T-helper 2 cell treated with Interferon-gamma antibody and Interleukin-4, amounts not matched to agents 5 μg/mL and 100 μg/mL, for 36 hours (primary cell): ENCODE measurements at places on chromosomes 7 and 10.
A peak's percentile ranks its signal among the peaks of the same experiment; 100 is the strongest.

- no peak overlapping the region for H3K27ac ChIP-seq
- peaks cover 11% of the 10 kb centered on the region for H3K4me1 ChIP-seq
- no peaks in the 10 kb centered on the region for H3K27me3 ChIP-seq
- no peak for DNase-seq
Measured at GRCh38 chr10:27225011-27225590, 15.5 kb downstream of the ACBD5 start.

DNA sequence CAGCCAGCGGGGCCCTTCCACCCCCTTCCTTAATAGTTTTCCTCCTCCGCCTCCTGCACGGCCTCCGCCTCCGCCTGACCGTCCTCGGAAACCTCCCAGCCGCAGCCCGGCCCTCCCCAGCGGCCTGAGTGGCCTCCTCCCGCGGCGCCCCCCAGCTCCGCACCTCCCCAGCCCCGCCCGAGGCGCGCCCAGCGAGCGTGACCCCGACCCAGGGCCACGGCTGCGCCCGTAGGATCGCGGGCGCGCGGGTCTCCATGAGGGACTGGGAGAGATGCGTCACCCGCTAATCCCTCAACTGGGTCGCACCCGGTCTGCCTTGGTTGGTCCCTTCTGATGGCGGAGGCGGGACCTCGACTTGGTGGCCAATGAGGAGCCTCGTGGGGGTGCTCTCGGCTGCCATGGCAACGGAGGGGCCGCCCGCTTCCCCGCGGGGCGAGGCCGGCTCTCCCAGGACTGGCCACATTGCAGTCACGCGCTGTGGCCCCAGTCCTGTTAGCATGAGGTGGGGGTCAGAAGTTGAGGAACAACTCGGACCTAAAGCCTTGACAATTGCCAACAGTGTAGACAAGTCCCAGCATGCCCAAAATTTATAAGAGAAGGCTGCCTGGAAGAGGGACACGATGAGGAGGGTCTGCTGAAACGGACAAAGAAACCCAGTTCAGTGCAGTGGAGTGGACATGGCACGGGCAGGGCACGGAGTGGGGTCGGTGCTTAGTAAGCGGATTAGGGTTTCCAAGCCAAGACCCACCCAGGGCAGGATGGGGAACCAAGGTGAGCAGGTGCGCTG is 24.3 kb downstream of the DDIT4 start:
- H3K27ac ChIP-seq: peak overlapping the region; percentile 98
- H3K4me1 ChIP-seq: peaks cover 52% of the 10 kb centered on the region
- peak overlapping the region; percentile 82 for H3K4me3 ChIP-seq
- H3K27me3 ChIP-seq: no peaks in the 10 kb centered on the region
- H3K36me3 ChIP-seq: peaks cover 6% of the 10 kb centered on the region

GRCh38 chr10:79438021-79438698 is 7.3 kb downstream of the ZCCHC24 start:
- H3K4me1 ChIP-seq: peaks cover 2% of the 10 kb centered on the region
- no peaks in the 10 kb centered on the region for H3K36me3 ChIP-seq
- H3K27me3 ChIP-seq: peaks cover 10% of the 10 kb centered on the region
- H3K4me3 ChIP-seq: no peak overlapping the region
- DNase-seq: no peak
- no peak overlapping the region for H3K27ac ChIP-seq

- H3K36me3 ChIP-seq: no peaks in the 10 kb centered on the region
- DNase-seq: no peak
- no peaks in the 10 kb centered on the region for H3K27me3 ChIP-seq
- H3K27ac ChIP-seq: no peak overlapping the region
Measured at GRCh38 chr7:136710751-136711150, 157.7 kb upstream of the CHRM2 start.

- H3K27me3 ChIP-seq: no peaks in the 10 kb centered on the region
- no peak for DNase-seq
- no peak overlapping the region for H3K27ac ChIP-seq
- no peaks in the 10 kb centered on the region for H3K4me1 ChIP-seq
- peaks cover 13% of the 10 kb centered on the region for H3K36me3 ChIP-seq
Measured at GRCh38 chr7:108492742-108493141, 33.2 kb downstream of the PNPLA8 start.

- H3K4me3 ChIP-seq: no peak overlapping the region
- no peaks in the 10 kb centered on the region for H3K4me1 ChIP-seq
- peaks cover 15% of the 10 kb centered on the region for H3K27me3 ChIP-seq
- no peaks in the 10 kb centered on the region for H3K36me3 ChIP-seq
Measured at GRCh38 chr10:132972149-132972985, 30.0 kb upstream of the CFAP46 start.

DNA sequence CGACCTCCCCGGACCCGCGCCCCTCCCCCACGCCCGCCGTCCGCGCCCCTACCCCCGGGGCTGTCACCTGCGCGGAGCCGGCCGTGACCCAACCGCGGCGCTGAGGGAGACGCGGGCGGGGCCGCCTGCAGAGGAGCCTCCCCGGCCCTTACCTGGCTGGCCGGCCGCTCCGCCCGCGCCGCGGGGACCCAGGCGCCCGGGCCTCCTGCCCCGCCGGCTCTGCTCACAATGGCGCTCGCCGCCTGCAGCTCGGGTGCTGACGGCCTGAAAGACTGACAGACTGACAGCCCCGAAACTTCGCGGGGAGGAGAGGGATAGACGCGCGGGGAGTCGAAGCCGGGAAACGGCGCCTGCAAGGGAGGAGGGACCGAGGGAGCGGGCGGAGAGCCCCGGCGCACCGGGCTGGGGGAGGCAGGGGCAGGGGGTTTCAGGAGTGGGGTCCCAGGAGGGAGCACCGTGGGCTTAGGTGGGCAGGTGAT is 393 bp downstream of the ZNF467 start:
- H3K36me3 ChIP-seq: no peaks in the 10 kb centered on the region
- H3K4me1 ChIP-seq: peaks cover 1% of the 10 kb centered on the region
- peaks cover 38% of the 10 kb centered on the region for H3K27me3 ChIP-seq
- DNase-seq: no peak
- H3K27ac ChIP-seq: no peak overlapping the region

DNA sequence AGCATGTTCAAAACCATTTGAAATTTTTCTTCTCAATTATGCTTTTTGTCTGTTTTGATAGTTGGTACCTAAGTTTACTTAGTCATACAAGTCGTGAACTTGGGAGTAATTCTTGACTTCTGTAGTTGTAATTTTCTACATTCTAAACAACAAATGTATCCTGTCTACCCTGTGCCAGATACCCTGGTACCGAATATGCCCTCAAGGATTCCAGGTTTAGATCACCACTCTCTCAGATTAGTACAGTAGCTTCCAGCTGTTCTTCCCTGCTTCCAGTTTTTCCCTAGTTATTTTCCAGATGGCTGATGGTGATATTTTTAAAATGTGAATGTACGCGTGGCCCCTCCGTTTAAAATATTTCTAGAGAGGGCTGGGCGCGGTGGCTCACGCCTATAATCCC is 6.5 kb downstream of the STAM start:
- no peak for DNase-seq
- H3K27ac ChIP-seq: no peak overlapping the region
- no peaks in the 10 kb centered on the region for H3K27me3 ChIP-seq
- no peak overlapping the region for H3K4me3 ChIP-seq
- peaks cover 78% of the 10 kb centered on the region for H3K36me3 ChIP-seq

- DNase-seq: no peak
- no peaks in the 10 kb centered on the region for H3K4me1 ChIP-seq
- H3K36me3 ChIP-seq: no peaks in the 10 kb centered on the region
- H3K27ac ChIP-seq: no peak overlapping the region
- no peaks in the 10 kb centered on the region for H3K27me3 ChIP-seq
Measured at GRCh38 chr7:138352570-138353461, 107.2 kb upstream of the TRIM24 start.

GRCh38 chr10:89653410-89653869 is 8.4 kb upstream of the PANK1 start:
- DNase-seq: no peak
- no peak overlapping the region for H3K27ac ChIP-seq
- H3K27me3 ChIP-seq: peaks cover 8% of the 10 kb centered on the region
- H3K4me1 ChIP-seq: peaks cover 2% of the 10 kb centered on the region
- H3K4me3 ChIP-seq: no peak overlapping the region

- DNase-seq: no peak
- no peak overlapping the region for H3K4me3 ChIP-seq
- H3K27me3 ChIP-seq: no peaks in the 10 kb centered on the region
- no peaks in the 10 kb centered on the region for H3K36me3 ChIP-seq
Measured at GRCh38 chr7:47943676-47944474, 4.4 kb downstream of the PKD1L1 start.

- H3K27ac ChIP-seq: no peak overlapping the region
- no peak for DNase-seq
- peak overlapping the region; percentile 37 for H3K4me3 ChIP-seq
- no peaks in the 10 kb centered on the region for H3K36me3 ChIP-seq
- no peaks in the 10 kb centered on the region for H3K4me1 ChIP-seq
Measured at GRCh38 chr10:97184971-97185325, 811 bp downstream of the SLIT1 start.

GRCh38 chr10:122577311-122577885 is 16.8 kb downstream of the DMBT1 start:
- H3K4me1 ChIP-seq: no peaks in the 10 kb centered on the region
- DNase-seq: no peak
- H3K27me3 ChIP-seq: no peaks in the 10 kb centered on the region
- H3K4me3 ChIP-seq: no peak overlapping the region

DNA sequence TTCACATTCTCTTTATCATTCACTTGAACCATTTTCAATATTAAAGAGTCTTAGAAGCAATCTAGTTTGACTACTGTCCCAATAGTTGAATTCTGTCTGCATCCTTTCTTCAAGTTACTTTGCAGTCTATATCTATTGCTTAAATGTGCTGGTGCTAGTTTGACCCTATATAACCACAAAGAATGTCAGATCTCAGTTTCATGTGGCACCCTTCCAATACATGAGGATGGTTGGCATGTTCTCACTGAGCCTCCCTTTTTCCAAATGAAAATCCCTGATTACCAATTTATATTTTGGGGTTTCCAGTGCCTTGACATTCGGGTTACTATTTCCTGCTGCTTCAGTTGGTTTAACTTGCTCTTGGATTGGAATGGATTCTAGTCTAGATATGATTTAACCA is 292.7 kb downstream of the EXOC4 start:
- no peak overlapping the region for H3K4me3 ChIP-seq
- H3K27me3 ChIP-seq: no peaks in the 10 kb centered on the region
- DNase-seq: no peak
- peaks cover 5% of the 10 kb centered on the region for H3K4me1 ChIP-seq
- H3K36me3 ChIP-seq: peaks cover 3% of the 10 kb centered on the region

- no peaks in the 10 kb centered on the region for H3K36me3 ChIP-seq
- peaks cover 5% of the 10 kb centered on the region for H3K4me1 ChIP-seq
- H3K27ac ChIP-seq: no peak overlapping the region
- no peak overlapping the region for H3K4me3 ChIP-seq
Measured at GRCh38 chr10:30383356-30383755, 34.3 kb upstream of the MTPAP start.

GRCh38 chr7:151732292-151732691 is 144.6 kb downstream of the PRKAG2 start:
- H3K4me3 ChIP-seq: no peak overlapping the region
- H3K36me3 ChIP-seq: no peaks in the 10 kb centered on the region
- no peak overlapping the region for H3K27ac ChIP-seq

DNA sequence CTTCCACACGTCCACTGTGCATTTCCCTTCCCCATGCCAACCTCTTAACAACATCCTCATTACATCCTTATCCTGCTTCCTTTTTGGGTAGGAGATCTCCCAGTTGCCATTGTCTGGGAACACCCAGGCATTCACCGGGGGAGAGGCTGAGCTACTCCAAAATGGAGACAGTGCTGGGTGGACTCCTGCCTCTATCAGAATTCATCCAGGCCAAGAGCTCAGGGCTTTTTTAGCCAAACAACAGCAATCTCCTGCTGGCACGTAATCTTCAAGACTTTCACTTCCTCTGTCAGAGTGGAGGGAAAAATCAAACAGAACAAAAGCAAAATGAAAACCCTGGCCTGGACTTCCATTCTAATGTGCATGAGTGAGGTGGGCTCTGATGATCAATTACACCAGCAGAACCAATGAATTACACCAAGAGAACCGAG is 245.0 kb downstream of the PRPF18 start:
- H3K4me3 ChIP-seq: no peak overlapping the region
- peaks cover 7% of the 10 kb centered on the region for H3K4me1 ChIP-seq
- peaks cover 2% of the 10 kb centered on the region for H3K27me3 ChIP-seq
- no peaks in the 10 kb centered on the region for H3K36me3 ChIP-seq

GRCh38 chr7:34143402-34143801 is 238.1 kb downstream of the BMPER start:
- no peaks in the 10 kb centered on the region for H3K4me1 ChIP-seq
- H3K27me3 ChIP-seq: no peaks in the 10 kb centered on the region
- no peaks in the 10 kb centered on the region for H3K36me3 ChIP-seq
